8988T (cell line): ENCODE measurements at places on chromosomes 16 and 17.

DNA sequence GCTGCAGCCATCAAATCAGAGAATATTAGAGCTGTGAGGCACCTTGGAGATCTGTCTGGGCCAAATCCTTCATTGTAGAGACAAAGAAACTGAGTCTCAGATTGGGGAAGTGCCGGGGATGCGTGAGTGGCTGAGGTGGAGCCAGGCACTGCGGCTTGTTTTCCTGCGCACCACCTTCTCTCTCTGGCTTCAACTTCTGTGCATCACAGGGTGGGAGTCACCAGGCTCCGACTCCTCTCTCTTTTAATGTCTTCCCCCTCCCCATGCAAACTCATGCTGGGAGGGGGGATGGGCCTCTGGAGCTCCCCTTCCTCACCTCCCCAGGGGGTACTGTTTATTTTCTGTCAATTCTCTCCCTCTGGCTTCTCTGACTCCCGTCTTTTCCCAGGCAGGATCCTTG is 8.7 kb upstream of the ETV4 start:
- DNase-seq, result no peak

DNA sequence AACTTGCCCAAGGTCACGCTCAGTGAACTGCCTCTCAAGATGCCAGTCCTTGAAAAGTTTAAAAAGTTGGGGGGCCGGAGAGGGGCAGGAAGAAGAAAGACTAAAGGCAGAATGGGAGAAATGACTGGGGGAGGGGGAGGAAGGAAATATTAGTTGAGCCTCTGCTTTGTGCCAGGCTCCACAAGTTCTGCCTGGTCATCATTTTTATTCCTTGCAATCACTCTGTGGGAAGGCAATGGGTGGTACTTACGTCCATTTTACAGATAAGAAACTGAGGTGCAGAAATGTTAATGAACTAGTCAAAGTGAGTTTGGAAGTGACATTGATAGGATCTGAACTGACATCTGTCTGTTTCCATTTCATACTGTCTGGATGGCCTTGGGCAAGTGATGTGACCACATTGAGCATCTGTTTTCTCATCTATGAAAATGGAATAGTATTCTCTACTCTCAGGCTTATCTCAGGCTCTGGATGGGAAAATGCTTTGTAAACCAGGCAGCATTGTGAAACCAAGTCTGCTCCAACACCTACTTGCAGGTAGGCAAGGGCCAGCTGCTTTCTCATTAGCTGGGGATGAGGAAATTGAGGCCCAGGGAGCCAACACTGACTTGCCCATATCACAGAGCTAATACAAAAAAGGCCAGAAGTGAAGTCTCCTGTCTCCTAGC is 19.2 kb downstream of the ASIC2 start:
- DNase-seq, result no peak

DNA sequence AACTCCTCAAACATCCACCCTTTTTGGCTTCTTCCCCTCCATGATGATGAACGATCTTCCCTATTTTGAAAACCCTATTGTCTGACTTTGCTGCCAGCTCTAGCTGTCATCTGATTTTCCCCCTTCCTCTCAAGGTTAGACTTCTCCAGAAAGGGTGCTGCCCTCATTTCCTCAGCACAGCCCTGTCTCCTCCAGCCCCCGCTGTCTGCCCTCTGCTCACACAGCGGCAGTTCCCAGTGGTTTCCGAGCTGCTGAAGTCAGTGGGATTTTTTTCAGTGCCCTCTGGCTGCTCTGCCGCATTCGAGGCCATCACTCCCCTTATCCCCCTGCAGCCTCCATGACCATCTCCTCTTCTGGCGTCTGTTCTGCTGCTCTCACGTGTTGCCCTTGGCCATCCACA is 26.6 kb upstream of the C17orf107 start:
- no peak for DNase-seq

DNA sequence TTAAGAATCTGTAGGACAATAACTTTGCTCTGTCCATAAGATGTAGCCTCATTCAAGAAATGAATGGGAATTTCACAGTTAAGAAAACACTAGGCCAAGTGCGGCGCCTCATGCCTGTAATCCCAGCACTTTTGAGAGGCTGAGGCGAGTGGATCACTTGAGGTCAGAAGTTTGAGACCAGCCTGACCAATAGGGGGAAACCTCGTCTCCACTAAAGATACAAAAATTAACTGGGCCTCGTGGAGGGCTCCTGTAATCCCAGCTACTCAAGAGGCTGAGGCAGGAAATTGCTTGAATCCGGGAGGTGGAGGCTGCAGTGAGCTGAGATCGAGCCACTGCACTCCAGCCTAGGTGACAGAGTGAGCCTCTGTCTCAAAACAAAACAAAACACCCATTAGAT is 19.9 kb upstream of the RSL1D1 start:
- no peak for DNase-seq

- DNase-seq, result no peak
Measured at GRCh38 chr17:49249292-49249794, 18.8 kb upstream of the PHOSPHO1 start.

- DNase-seq, result no peak
Measured at GRCh38 chr17:70104791-70105523, 29.9 kb downstream of the KCNJ16 start.

DNA sequence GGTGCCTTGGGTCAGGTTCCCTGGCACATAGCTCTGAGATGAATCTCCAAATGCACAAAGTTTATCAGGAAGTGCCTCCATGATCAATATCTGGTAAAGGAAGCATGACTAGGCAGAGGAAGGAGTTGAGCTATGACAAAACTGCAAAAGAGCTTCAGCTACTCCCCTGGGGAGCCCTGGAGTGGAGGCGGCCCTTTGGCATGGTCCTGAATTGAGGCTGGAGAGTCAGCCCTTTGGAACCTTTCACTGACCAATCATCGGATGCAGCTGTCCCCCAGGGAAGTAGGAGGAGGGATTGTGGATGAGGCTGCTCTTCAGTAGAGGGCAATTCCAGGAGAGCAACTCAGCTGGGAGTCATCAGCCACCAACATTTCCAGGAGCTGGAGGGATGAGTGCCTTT is 46.1 kb upstream of the NLRP1 start:
- DNase-seq, result no peak

DNA sequence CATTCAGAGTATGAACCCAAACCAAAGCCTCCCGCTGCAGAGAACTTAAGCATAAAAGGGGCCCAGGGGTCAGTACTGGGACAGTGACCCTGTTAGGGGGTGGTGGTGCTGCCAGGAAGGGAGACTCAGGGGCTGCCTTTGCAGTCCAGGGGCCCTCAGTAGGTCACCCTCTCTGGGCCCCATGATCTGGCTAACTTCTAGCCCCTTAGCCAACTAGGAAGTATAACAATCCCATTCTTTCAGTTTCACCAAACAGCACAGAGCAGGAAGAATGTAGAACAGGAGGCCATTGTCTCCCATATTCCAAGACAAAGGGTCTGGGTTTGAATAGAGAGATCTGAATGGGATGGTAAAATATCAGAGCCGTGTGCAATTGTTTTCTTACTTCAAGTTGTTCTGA is 378.6 kb upstream of the C16orf82 start:
- DNase-seq, result no peak

- DNase-seq, result no peak
Measured at GRCh38 chr17:9205520-9206409, 184.5 kb downstream of the NTN1 start.

DNA sequence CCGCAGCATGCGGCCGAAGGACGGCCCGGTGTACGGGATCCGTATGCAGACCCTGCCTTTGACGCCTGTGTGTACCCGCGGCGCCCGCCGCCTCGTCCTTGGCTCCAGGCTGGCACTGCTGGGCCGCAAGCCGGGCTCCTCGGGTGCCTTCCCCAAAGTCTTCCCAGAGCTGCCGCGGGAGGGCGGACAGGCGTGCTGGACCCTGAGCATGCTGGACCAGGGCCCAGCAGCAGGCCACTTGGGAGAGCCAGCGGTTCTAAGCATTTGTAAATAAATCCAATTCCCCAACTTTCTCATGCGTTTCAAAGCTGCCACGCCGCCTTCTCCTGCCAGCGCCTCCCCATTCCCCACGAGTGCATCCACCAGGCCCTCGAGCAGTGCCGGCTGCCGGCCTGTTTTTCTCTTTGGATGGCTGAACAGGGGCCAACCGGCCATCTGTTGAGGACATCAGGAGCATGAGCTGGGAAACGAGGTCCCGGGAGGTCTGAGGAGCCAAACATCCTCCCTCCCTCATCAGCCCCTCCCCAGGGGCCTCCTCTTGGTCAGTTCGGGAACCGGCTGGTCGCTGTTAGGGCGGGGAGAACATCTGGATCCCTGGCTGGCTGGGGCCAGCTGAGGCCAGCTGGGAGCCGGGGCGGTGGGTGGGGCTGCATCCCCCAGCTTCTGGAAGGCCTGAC is 20.5 kb upstream of the PABPN1L start:
- no peak for DNase-seq

DNA sequence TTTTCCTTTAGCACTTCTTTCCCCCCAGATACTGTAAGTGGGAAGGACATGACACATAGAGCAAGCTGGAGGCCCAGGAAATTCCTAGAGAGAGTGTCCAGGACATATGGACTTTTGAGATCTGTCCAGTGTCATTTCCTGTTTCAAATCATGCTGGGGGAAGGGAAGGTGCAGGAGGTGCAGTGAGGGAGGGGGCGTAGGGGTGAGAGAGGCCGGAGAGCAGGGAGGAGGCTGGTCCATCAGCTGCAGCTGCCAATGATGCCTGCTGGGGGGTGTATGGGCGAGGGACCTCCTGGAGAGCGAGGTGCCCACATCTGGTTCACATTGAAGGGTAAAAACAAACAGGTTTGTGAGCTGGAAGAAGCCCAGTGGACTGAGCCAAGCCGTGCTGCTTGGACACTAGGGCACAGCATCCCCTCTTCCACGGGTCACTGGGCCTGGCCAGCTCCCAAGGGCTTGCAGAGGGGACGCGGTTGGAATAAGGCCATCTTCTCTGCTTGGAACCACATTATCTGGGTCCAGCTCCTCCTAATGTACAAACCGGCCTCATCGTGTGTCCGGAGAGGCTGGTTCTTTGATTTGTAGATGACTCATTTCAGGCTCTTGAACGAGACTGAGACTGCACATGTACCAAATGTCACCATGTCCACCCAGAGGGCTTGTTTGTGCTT is 70.4 kb upstream of the SMURF2 start:
- no peak for DNase-seq

GRCh38 chr17:71741836-71742235 is 379.0 kb upstream of the SOX9 start:
- DNase-seq, result no peak

DNA sequence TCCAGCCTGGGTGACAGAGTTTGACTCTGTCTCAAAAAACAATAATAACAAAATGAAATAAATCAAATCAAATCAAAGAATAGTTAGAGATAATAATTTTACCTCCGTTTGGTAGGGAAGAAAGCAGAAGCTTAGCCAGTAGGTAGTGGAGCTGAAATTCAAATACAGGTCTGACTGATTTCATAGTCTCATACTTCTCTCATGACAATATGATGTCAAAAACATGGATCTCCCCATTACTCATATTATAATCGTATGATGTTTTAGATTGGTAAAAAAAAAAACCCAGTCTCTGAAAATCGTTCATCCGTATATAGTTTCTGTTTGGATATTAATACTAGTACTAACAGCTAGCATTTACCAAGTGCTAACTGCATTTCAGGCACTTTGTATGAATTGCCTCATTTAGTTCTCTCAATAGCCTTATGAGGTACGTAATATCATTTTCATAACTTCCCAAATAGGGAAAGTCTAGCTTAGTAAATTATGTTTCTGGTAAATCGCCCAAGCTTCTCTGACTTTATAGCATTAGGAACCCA is 48.7 kb downstream of the CDH8 start:
- no peak for DNase-seq

DNA sequence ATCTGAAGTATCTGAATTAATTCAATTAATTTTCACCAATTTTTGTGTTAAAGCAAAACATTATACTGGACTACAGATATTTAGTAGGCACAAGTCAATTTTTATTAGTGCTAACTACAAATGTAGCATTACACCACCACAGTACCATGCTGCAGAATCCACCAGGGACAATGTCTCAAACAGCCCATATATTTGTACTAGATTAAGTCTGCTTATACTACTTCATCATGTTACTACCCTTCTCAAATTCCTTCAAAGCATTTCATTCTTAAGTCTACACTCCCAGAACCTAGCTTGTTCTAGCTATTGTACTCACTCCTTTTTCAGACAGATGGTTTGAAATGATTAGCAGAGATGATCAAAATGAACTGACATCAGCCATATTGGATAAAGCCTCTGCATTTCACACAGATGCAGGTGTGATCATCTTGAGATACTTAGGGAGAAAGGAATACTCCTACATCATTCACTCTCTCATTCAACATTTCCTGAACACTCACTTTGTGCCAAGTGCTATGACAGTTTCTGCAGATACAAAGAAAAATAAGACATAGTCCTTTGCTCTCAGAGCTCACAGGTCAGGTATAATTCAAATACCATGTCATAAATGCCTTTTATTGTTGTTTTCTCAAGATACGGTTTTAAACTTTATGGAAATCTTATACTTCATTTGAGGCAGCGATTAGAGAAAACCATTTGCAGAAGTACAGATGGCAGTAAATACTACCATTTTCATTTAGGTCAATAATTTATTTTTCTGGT is 47.7 kb downstream of the SMURF2 start:
- no peak for DNase-seq

DNA sequence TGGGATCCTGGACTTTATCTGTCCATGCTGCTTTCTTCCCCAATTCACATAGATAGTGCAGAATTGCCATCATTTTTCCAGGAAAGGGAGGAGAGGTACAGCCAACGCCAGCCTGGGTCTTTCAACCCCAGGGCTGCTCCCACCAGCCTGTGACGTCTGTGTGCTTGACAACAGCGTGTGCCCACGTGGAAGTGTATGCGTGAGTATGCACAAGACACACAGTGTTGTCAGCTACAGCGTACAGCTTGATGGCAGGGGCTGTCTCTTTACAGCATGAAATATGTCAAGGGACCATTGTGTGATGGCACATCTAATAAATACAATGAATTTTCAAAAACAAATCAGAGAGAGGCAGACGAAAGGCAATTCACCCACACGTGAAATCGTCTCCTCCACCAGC is 62.3 kb downstream of the GSG1L start:
- DNase-seq, result no peak

GRCh38 chr16:87851601-87852000 is 17.7 kb downstream of the SLC7A5 start:
- DNase-seq, result no peak

- no peak for DNase-seq
Measured at GRCh38 chr17:69468207-69468606, 53.7 kb downstream of the MAP2K6 start.

DNA sequence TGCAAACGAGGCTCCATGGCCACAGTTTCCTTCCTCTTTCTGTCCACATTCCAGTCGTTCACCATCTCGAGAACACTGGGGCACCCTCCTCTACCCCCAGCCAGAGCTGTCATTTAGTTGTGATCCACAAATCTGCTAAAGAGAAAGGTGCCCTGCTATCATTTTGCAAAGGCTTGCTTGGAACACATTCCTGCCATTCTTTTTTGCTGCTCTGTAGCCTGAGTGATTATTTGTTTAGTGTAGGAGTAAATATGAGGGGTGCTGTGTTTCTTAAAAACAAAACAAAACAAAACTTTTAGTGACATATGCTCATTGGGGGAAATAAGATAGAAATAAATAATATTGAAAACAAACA is 166.7 kb downstream of the PRKCA start:
- no peak for DNase-seq

DNA sequence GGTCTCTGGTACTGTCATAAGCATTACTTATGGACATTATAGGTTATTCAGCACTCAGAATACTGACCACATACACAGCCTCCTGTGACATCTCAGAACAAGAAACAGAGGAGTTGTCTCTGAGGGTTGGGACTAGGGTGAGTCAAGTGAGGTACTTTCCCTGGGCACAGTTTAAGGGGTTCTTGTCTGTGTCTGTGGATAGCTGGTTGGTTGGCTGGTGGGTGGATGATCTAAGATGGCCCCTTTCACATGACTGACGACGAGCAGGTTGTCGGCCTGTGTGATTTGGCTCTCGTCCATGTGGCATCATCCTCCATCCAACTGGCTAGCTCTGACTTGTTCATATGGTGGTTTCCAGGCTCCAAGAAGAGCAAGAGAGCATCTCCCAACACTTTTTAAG is 163.9 kb downstream of the PRKCB start:
- no peak for DNase-seq
